LHCN-M2 (cell line): ENCODE measurements at places on chromosomes 4 and X.

DNA sequence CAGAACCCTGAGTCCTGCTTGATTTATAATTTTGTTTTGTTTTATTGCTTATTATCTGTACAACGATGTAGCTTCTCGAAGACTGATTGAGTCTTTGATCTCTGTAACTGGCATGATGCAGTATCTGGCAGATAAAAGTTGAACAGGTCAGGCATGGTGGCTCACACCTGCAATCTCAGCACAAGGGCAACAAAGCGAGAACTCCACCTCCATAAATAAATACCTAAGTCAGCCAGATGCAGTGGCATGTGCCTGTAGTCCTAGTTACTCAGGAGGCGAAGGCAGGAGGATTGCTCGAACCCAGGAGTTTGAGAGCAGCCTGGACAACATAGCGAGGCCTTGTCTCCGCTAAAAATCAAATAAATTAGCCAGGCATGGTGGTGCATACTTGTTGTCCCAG lies 15.7 kb upstream of the WDR19 start:
- no peak for DNase-seq

GRCh38 chr4:176548571-176548970 lies 228.8 kb downstream of the SPCS3 start:
- DNase-seq, result peak; percentile 73

GRCh38 chr4:163591614-163592020 lies 97.1 kb downstream of the TMA16 start:
- no peak for DNase-seq

DNA sequence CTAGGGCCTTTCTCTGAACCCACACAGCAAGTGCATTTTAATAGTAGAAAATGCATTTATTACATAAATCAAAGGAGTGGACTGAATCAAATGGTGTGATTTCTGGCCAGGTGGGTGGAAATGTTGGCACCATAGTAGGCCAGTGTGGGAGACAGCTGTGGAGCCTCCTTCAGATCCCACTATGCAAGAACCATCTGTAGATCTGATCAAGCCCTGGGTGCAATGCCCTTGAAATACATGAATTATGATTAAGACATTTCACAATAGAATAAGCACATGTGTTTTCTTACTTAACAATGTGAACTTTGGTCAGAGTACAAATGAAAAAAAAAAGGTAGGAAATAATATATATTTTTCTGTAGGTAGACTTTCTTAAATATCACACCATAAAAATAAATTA lies 204.3 kb downstream of the PCDH7 start:
- peak; percentile 17 for DNase-seq

- DNase-seq, result peak; percentile 19
Measured at GRCh38 chr4:74934016-74934831, 1.3 kb downstream of the PARM1 start.

- DNase-seq, result no peak
Measured at GRCh38 chr4:7058792-7059191, 9.1 kb downstream of the GRPEL1 start.

- DNase-seq, result no peak
Measured at GRCh38 chrX:143081231-143081630, 55.5 kb downstream of the SPANXN4 start.

DNA sequence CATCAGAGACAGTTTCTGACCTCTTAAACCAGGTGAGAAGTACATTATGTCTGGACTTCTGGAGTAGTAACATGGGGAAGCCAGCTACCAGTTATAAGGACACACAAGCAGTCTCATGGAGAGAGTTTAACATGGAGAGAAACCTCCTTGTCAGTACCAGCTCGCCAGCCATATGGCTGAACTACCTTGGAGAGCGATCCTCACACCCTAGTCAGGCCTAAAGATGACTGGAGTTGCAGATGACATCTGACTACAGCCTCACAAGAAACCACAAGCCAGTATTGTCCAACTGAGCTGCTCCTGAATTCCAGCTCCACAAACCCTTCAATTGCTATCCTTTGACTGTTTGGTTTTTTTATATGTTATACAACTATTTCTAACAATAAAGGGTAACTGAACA lies 49.8 kb downstream of the PDHA2 start:
- DNase-seq, result peak; percentile 42

- no peak for DNase-seq
Measured at GRCh38 chrX:38578167-38578566, 16.8 kb downstream of the TSPAN7 start.
